Type B pancreatic cell (in vitro differentiated cells): ENCODE measurements at places on chromosomes 16 and 17.

GRCh38 chr16:74226338-74226954 lies 70.2 kb upstream of the PSMD7 start:
- DNase-seq, result no peak

- no peak for DNase-seq
These were observed 289.7 kb upstream of the ZFHX3 start for GRCh38 chr16:73337373-73338296.

DNA sequence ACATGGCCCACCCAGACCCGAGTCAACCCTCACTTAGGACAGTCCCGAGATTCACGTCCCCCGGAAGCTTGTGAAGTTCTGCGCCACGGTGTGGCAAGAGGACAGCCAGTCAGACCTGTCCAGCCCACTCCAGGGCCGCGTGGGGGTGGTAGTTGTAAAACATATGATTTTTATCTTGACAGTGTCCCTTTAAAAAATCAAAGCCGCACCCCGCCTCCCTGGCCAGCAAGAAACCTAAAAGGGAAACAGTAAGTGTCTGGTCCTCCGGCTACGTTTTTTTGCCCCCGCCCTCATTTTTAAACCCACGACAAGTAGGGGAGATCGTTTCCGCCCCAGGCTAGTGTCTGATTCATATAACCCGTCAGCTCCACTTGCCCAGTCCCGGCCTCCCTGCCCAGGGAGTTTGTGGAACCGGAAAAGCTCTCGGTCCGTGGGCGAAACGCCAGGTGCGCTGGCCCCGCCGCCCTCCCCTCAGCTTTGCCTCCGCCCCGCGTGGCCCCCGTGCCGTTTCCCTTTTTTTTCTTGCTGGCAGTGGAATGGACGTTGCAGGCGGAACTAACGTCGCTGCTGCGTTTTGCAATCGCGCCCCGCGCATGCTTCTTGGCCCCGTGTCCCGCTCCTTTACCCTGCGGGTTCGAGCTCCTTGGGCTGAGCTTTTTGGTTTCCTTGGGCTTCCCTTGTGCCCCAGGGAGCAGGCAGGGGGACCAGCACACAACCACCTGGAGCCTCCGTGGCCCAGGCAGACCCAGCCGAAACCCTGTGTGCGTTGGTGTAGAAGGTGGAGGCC lies 13.3 kb upstream of the NUDT16L1 start:
- DNase-seq, result no peak

GRCh38 chr16:19718624-19718965 lies 524 bp downstream of the IQCK start:
- DNase-seq, result no peak

DNA sequence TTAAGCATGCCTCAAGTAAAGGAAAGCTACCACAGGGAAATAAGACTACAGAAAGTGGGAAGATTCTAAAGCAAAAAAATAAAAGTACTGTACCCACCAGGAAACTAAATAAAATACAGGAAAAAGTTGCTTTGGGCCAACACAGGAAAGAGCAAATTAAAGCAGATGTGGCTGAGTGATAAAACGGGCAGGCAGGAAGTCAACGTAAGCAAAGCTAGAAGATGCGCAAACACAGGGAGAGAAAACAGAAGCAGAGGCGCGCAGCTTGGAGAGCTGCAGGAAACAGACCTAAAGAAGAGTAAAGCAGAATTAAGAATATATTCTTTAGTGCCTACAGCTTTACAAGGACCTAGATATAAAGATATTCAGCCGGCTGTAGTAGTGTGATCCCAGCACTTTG lies 21.7 kb downstream of the USP36 start:
- no peak for DNase-seq

GRCh38 chr16:2912330-2913199 lies 834 bp downstream of the FLYWCH1 start:
- no peak for DNase-seq

GRCh38 chr16:3589441-3589921 lies 12.3 kb upstream of the NLRC3 start:
- DNase-seq, result no peak

DNA sequence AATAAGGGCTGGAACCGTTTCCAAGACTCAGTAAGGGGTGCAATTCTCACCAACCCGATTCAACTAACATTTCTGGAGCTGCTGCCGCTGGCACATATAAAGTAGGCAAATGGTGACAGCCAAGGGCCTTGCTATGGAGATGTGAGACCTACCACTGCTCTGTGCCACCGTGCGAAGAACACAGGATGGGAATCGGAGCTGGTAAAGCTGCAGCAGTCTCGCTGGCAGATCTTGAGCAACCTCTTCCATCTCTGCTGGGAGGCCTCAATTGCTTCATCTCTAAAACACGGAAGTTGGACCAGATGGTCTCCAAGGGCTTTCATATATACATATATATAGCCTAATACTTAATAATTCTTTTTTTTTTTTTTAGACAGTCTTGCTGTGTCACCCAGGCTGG lies 128.9 kb upstream of the RCVRN start:
- no peak for DNase-seq

- no peak for DNase-seq
These were observed 17.1 kb downstream of the CDH16 start for GRCh38 chr16:66901626-66902025.

GRCh38 chr17:54967621-54968261 lies 713 bp downstream of the COX11 start:
- no peak for DNase-seq

DNA sequence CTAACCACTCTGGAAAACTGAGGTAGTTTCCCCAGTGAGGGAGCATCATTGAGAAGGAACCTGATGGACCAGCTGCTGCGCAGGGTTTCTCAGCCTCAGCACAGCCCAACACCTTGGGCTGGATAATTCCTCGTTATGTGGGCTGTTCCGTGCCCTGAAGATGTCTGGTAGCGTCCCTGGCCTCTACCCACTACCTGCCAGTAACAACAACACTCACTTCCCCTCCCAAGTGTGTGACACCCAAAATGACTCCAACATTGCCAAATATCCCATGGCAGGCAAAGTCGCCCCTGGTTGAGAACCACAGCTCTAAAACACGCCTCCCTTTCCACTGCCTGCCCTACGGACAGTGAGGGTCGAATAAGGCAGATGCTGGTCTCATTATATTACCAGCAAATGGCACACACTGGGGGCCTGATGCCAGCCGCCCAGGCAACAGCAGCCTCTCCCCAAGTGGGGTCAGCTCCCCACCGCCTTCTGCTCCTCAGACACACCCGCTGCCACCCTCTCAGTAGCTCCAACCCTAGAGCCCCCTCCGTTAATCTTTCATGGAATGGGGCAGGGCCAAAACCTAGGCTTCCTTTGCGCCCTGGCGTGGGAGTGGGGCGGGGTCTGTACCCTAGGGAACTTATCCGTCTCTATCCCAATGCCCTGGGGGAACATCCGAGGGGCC lies 1.0 kb downstream of the RHBDF2 start:
- DNase-seq, result no peak

DNA sequence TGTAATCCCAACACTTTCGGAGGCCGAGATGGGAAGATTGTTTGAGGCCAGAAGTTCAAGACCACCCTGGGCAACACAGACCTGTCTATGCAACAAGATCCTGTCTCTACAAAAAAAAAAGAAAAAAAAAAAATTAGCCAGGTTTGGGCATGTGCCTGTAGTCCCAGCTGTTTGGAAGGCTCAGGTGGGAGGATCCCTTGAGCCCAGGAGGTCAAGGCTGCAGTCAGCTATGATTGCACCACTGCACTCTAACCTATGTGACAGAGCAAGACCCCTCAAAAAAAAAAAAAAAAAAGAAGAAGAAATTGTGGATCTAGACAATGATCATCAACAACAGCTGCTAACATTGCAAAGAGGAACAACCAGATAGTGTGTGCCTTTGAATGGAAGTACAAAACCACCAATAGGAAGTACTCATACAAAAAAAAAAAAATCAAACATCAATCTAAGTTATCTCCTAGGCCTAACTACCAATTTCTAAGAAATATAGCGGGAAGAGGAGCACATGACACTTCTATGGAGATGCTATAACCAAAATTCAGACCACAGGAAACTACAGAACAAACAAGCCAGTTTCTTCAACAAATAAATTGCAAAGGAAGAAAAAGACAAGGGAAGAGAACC lies 258.7 kb downstream of the MRTFB start:
- DNase-seq, result no peak

GRCh38 chr17:77958716-77959125 lies 218 bp downstream of the TNRC6C start:
- no peak for DNase-seq

DNA sequence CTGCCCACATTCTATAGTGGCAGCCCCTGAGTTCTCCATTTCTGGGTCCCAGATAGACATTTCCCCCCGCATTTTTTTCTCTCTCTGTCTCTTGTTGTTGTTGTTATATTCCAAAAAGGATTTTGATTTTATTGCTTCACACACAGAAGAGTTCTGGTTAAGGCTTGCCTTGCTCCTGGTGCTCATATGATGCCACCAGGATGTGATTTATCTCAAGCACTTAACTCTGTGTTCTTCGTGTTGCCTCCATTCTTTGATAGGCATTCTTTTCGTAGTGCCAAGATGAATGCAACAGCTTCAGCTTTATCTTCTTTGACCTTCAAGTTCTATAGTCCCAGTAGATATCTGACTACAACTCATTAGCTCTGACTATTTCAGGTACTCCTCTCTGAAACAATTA lies 9.1 kb downstream of the ITGA3 start:
- DNase-seq, result no peak

- DNase-seq, result no peak
These were observed 25.3 kb upstream of the WIPI1 start for GRCh38 chr17:68482576-68483041.

- DNase-seq, result no peak
These were observed 79.3 kb downstream of the VMP1 start for GRCh38 chr17:59786536-59787319.

GRCh38 chr17:63500543-63501390 lies 22.4 kb upstream of the KCNH6 start:
- no peak for DNase-seq

GRCh38 chr17:49509588-49509917 lies 14.5 kb downstream of the NGFR start:
- no peak for DNase-seq

- no peak for DNase-seq
These were observed 282.0 kb downstream of the MAP2K4 start for GRCh38 chr17:12302711-12303110.

DNA sequence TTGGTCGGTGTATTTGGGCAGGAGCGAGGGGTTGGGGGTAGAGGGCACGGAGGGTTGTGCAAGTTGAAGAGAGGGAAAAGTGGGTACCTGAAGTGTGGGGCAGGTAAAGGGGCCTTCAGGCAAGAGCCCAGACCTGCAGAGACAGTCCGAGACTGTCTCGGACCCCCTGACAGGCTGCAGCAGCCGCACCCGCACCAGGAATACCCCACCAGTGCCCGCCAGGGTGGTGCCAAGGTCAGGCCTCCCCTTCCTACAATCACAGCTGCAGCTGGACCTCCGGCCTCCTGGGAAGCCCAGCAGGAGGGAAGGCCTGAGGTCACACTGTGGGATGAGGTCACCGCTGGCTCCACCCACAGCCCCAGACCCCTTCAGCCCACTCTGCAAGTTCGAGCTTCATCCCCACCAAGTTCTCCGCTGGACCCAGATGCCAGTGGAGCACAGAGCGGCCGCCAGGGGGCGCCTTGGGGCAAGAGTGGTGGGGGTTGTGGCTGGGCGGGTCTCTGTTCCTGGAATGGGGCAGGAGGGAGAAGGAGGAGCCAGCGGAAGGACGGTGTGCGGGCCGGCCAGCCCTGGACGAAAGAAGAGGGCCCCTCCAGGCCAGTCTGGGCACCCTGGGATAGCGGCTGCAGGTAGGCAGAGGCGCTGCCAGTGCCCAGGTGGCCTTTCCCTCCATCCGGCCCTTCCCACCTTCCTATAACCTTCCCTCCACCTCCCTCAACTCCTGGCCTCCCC lies at the start of gene HSD3B7:
Gene HSD3B7 (plus strand): TSS at position 539 of the 732 bp plus-strand sequence. CDS start 452 bp downstream, outside the sequence.
- peak; percentile 95 for DNase-seq

GRCh38 chr17:2374549-2375285 lies 26.1 kb downstream of the MNT start:
- DNase-seq, result no peak

- no peak for DNase-seq
These were observed 140.0 kb downstream of the CHD9NB start for GRCh38 chr16:52912565-52913173.

GRCh38 chr17:78227455-78227916 lies 3.9 kb upstream of the TMEM235 start:
- DNase-seq, result no peak

- DNase-seq, result no peak
These were observed 25.3 kb downstream of the DBNDD1 start for GRCh38 chr16:89993971-89994370.

GRCh38 chr16:77674888-77675287 lies 47.4 kb upstream of the NUDT7 start:
- DNase-seq, result no peak

- no peak for DNase-seq
These were observed 26.4 kb upstream of the CLEC18A start for GRCh38 chr16:69924777-69925191.

DNA sequence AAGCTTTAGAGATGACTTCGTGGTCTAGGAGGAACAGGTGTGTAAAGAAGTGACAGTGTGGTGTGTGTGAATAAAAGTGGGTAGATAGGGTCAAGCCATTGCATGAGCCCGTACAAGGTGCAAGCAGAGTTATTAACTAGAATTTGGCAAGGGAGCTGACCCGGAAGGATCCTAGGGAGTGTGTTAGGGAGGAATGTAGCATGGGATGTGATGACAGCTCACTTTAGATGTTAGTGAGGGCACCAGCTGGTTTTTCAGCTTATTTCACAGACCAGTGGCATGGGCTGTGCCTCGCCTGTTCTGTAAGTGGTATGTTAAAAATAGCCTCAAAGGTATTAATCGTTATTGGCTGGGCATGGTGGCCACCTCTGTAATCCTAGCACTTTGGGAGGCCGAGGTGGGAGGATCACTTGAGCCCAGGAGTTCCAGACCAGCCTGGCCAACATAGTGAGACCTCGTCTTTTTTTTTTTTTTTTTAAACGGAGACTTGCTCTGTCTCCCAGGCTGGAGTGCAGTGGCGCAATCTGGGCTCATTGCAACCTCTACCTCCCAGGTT lies 8.3 kb downstream of the ANKRD40CL start:
- DNase-seq, result no peak
